ENCODE measurements at places on chromosomes 3 and 15. TPM values are rescaled to one million over a fixed set of nuclear protein-coding genes. Genes with fewer than 3 reads are reported as not detected.

DNA sequence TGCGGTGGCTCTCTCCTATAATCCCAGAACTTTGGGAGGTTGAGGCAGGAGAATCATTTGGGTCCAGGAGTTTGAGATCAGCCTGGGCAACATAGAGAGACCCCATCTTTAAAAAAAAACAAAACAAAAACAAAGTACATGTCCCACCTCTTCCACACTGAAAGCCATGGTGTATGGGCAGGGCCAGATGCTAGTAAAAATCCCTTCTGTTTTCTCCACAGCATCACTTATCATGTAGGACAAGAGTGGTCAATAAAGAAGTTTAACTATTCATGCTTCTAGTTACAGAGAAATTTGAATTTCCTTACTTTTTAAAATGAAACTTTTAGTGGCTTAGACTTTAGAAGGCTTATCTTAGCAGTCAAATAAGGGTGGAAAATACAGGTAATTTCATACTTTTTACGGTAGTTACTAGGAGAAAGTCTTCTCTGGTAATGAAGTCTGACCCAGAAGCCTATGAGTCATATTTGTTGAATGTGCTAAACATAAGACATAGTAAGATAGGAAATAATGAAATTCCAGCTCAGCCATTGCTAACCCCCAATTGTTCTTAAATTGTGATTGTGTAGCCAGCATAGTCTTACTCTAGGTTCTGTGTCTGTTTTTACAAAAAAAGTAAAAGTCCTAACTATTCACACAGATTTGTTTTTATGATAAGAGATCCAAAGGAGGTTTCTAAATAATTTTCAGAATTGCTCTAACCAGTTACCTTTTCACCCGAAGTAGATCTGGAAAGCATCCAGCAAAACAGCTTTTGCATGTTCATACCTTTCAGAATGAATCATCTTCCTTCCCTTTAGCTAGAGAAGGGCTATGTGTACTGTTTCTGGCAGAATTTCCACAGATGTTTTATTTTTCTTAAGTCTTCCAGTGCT is 16.4 kb upstream of the ZNF609 start:
- DNase-seq: no peak

DNA sequence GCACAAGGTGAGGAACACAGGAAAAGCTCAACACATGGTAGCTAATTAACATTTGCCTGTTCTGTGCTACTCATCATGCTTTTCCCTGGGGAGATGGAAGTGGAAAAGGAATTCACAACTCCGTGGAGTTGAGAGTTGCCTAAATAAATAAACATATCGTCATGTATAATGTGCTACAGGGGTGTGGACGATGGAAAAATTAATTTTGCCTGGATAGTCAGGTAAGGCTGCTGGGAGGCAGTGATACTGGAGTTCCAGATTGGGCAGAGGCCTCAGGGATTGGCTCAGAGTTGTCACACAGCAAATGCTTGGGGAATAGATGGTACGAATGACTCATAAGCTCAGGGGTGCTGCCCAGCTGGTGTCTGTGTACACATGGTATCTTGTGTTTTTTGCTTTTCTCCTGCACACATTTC is 3.1 kb upstream of the ABHD6 start:
- no peak for DNase-seq

- DNase-seq: no peak
Measured at GRCh38 chr3:96027718-96028117, 786.7 kb upstream of the EPHA6 start.

DNA sequence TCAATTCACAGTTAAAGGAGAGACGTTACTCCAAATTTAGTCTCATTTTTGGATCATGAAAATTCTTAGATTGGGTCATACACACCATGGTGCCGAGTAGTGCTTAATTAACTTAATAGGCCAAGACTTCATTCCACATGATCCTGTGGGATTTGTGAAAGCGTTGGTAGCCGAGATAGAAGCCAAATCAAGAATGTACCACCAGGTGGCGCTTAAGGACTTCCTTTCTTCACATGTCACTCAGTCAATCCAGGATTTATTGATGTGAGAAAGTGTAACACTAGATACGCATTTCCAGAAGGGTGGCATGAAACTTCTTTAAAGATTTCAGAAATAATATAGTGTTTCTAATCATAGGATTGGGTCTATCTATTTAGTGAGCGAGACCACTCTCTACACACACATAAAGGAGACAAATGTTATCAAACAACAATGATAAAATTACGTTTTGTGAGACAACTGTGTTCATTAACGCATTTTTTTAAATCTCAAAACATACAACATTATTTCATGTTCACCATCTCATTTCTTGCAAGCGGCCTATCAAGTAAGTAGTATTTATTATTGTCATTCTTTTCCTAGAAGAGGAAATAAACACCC is 436.1 kb downstream of the CHL1 start:
- DNase-seq: no peak

GRCh38 chr3:157063469-157063868 is 96.5 kb downstream of the CCNL1 start:
- no peak for DNase-seq

- no peak for DNase-seq
Measured at GRCh38 chr15:97678656-97679055, 281.8 kb upstream of the ARRDC4 start.

DNA sequence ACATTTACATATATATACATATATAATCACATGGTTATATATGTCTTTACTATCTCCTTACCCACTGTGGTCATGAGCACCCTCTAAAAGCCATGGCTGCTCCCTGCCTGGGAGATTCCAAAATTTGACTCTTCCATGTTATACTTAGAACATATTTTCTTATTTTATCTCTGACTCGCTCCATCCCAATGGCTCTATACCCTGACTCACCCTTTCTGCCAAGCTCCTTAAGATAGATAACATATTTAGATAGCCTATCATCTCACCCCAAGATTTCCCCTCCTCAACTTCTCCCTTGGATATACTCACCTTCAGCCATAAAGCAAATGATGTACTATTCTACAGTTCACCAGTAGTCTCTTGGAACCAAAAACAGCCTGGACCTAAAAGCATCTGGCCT is 65.1 kb downstream of the CD200R1L start:
- no peak for DNase-seq

DNA sequence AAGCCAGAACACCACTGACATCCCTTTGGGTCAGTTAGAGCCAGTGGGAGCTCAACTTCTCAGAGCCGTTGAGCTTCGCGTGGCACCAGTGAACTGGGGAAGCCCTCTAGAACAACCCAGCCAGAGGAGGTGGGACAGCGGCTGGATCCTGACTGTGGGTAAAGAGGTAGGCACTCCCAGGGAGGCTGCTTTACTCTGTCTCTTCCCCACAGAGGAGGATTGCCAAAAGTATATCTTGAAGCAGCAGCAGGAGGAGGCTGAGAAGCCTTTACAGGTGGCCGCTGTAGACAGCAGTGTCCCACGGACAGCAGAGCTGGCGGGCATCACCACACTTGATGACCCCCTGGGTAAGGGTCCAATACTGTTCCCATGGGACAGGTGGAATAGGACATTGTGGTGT is 1.2 kb downstream of the MYD88 start:
- no peak for DNase-seq

DNA sequence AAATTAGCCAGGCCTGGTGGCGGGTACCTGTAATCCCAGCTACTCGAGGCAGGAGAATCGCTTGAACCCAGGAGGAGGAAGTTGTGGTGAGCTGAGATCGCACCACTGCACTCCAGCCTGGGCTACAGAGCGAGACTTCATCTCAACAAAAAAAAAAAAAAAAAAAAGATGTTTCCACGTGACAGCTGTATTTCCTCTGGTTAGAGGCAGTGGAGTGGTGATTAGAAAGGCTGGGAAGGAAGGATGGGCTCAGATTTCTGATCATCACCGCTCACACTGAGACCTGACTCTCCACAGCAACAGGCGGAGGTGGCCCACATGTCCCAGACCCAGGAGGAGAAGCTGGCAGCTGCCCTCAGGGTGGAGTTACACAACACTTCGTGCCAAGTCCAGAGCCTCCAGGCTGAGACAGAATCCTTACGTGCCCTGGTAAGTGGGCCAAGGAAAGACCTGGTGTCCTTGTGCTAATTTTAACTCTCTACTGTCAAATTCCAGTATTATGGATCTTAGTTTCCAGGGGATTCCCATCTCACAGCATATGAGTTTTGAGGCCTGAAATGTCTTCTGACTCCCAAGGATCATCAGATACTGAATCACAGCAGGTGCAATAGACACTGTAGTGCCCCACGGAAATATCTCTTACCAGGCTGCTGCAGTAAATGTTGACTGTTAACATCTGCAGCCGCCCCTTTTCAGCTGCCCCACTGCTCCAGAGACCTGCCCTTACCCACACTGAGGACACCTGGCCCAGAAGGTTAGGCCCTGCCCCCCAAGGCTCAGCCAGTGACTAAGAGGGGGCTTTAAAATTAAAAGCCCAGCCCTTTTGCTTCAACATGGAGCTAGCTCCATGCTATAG is 66.9 kb downstream of the BFSP2 start:
- DNase-seq: peak; percentile 44

- no peak for DNase-seq
Measured at GRCh38 chr3:99953596-99953995, 135.9 kb downstream of the CMSS1 start.

Gene CCR2
- 0.16 TPM for total RNA-seq

Gene HCLS1
- total RNA-seq: 440 TPM

Gene SPESP1
- total RNA-seq: 0.44 TPM

All from activated B cell treated with CpG ODN at 0.5 μM for 24 hours (primary cell).